ENCODE measurements at places on chromosomes 1 and 21.

GRCh38 chr1:16235944-16236510 is 956 bp downstream of the CPLANE2 start:
- DNase-seq, result no peak

- no peak for DNase-seq
Observed at GRCh38 chr1:15538771-15539170, 12.1 kb downstream of the DNAJC16 start.

- peak; percentile 3 for DNase-seq
Observed at GRCh38 chr1:16396591-16396990, 29.5 kb downstream of the SZRD1 start.

- DNase-seq, result no peak
Observed at GRCh38 chr1:98557895-98558294, 103.6 kb upstream of the SNX7 start.

DNA sequence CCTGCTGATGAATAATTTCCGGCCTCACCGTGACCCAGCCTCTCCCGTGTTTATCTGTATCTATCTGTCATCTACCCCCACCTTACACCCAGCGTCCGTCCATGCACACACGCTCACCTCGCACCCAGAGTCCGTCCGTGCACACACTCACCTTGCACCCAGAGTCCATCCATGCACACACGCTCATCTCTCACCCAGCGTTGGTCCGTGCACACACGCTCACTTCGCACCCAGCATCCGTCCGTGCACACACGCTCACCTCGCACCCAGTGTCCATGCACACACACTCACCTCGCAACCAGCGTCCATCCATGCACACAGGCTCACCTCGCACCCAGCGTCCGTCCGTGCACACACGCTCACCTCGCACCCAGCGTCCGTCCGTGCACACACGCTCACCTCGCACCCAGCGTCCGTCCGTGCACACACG is 25.0 kb upstream of the COL18A1 start:
- no peak for DNase-seq

DNA sequence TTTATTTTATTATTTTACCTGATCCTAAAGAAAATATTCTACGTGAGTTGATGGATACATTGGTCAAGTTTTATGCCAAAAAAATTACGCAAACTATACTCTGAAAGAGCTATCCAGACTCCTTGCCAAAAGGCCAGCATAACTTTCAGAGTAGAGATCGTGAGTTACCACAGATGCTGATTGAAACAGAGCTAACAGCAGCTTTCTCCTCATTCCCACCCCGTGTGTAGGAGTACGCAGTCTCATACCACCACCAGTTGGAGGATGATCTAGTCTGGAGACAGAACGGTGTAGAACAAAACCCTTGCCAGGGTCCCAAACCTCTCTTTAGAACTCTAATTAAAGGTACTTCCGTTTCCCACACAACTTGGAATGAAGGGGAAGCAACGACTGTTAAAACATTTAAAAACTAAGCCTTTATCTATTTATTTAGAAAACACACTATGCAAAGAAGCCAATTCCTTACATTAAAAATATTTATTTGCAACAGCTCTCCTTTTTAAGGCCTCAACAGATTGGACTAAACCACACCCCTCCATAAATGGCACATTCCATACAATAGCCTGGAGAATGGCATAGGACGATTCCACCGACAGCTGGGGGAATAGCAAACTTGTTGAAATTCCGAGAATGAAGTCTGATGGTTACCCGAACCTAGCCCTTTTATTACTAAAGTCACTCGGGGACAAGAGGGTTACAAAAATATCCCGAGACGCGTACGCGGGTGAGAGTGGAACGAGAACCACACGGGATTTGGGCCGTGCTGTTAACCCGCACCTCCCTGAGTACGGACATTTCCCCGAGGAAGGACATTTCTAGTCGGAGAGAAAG is 1.4 kb downstream of the NUCKS1 start:
- no peak for DNase-seq

DNA sequence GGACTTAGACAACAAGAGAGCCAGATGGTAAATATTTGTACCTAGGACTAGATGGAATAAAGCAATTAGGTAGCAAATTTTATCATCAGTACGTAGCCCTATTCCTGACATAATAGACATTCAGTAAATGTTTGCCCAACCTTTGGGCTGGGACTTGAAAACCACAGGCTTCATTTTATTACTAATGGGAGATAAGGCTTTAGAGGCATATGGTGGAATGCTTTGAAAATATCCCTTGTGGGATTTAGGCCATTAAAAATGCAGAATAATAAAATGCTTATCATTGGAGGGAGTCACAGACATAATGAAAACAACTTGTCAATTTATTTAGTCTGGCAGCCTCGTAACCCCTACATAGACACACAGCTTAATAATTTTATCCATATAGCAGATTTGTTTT is 296.1 kb upstream of the SPAG17 start:
- no peak for DNase-seq

DNA sequence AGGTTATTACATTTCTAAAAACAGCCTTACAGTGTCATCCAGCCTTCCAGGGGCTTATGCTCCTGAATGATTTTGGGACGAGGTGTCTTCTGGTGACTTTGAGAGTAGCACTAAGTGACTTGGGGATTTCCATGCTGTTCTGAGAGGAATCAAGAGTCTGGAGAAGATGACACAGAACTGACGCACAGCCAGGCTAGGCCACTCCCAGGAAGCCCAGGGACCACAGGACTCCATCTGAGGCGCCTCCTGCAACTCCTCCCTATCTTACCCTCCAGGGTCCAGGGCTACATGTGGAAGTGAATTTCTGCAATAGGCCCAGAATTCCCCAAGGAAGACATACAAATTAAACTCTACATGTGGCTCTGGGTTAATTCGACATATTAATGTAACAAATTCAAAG is 92.5 kb downstream of the SLC25A24 start:
- DNase-seq, result no peak

DNA sequence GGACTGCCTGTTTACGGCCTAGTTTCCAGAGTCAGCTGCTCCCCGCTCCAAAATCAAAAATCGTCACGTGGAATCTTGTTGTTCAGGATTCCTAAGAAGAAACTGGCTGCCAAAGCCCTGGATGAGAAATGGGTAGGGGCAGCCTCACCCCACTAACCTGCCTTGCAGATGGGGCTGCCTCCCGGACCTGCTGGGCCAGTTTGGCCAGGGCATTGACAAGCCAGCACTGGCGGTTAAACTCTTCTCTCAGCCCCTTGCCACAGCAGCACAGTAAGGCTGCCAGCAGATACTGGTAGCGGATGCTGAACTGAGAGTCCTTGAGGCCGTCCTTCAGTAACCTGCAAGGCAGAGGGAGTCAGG is 31.6 kb upstream of the PPP1R15B start:
- peak; percentile 21 for DNase-seq

DNA sequence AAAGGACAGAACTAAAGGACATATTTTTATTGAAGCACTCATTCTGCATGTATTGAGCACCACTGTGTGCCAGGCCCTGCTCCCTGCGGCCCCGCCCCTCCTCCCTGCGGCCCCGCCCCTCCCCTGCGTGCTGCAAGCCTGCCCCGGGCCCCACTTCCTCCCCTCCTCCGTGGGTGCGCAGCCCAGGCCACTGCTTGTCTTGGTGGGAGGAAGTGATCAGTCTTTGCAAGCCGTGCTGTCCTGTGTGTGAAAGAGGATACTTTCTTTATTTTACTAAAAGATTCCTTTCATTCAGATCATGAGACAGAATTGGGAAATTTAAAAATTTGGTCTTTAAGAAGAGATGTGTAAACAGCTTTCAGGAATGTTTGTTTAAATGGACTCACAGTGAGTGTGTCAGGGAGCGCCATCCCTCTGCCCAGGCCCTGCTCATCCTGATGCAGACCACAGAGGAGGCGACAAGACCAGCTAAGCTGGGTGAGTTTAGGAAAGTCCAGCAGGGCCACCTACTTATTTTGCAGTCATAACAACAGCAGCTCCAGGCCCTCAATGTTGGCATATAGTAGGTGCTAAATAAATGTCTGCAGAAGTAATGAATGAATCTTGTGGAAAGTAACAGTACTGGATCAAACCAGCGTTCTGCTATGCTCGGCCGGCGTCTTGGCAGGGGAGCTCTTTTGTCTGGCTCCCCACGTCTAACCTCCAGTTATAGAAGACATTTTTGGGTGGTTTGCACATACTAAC is 88.3 kb upstream of the SELENON start:
- DNase-seq, result no peak

GRCh38 chr1:186295980-186296379 is 79.1 kb downstream of the TPR start:
- DNase-seq, result no peak

GRCh38 chr21:41369105-41369919 is 7.5 kb downstream of the MX2 start:
- peak; percentile 39 for DNase-seq

DNA sequence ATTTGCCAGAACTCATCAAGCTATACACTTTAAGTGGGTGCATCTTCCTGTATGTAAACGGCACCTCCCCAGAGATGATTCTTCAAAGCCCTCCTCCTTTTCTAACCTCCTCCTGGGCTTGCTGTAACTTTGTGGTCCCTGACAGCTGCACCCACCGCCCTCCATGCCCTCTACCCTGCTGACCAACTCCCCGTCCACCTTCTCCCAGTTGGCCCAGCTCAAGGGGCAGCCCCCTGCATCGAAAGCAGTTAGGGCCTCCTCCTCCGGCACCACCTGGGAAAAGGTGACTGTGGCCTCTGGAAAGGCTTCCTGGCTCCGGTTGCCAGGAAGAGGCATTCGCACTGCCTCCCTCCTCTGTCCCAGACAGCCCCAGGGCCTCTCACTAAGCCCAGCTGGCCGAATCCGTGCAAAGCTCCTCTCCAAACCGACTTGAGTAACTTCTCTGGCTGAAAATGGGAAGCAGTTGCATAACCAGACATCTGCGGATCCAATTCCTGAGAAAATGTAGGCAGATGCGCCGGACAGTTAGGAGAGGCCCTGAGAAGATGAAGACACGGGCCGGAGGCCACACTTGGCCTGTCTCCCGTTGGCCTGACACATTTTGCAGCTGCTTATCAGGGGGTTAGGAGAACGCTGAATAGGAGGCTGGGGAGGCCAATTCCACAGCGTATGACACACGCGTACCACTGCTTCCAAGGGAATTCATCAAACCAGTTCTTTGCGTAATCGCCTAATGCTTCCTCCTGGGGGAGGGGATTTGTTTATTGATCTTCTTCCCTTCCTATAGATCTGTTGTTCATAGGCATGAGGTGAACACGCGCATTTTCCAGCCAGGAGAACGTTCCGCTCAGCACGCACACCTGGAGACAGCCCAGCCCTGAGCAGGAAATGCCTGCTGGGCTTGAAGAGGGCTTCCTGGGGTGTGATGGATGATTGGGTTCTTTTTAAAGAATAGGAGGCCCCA is 48.7 kb upstream of the COL6A2 start:
- DNase-seq, result no peak

- no peak for DNase-seq
Observed at GRCh38 chr1:1491601-1492000, 20.0 kb downstream of the ATAD3B start.

- DNase-seq, result peak; percentile 18
Observed at GRCh38 chr1:20100632-20101355, 18.5 kb downstream of the PLA2G2D start.

GRCh38 chr1:158951956-158952355 is 20.6 kb downstream of the PYHIN1 start:
- DNase-seq, result no peak

DNA sequence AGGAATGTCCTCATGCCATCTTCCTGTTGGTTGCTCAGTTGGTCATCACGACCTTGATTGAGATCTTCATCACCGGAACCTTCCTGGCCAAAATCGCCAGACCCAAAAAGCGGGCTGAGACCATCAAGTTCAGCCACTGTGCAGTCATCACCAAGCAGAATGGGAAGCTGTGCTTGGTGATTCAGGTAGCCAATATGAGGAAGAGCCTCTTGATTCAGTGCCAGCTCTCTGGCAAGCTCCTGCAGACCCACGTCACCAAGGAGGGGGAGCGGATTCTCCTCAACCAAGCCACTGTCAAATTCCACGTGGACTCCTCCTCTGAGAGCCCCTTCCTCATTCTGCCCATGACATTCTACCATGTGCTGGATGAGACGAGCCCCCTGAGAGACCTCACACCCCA is 42.9 kb downstream of the KCNJ15 start:
- DNase-seq, result no peak

DNA sequence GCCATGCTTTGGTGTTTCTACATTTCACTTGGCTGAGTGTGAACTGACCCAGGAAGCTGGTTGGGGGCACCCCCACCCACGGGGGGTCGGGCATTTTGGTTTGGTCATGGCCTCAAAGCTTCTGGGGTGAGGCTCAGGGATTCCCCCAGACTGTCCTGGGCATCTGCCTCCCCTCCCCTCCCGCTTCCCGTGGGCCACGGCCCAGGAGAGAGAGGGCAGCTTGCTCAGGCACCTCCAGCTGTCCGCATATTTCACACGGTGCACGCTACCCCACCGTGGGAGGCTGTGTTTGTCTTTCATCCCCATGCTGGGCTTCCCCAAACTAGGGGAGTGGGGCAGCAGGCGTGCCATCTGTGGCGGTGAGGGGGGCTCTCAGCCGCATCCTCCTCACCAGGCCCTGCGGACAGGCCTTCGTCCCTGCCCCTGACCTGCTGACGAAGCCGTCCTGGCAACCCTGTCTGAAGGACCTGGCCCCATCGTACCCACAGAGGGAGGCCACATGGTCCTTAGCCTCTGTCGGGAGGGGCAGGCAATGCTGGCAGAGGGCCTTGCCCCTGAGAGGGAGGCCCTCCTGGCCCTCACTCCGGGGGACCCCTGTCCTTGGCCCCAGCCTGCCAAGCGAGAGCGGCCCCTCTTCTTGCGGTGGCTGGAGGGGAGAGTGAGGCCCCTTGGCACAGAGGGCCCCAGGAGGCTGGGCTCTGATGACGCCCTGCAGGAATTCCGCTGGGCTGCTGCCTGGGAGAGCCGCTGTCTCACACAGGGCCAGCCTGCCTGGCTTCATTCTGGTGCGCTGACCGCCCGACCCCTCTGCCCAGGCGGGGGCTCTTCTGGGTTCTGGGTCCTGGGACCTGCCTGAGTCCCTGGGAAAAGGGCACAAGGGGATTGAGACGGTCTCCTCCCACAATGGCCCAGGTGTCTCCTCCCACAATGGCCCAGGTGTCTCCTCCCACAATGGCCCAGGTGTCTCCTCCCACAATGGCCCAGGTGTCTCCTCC is 22.1 kb downstream of the TP73 start:
- DNase-seq, result peak; percentile 70

- DNase-seq, result no peak
Observed at GRCh38 chr1:209723756-209724693, 19.4 kb downstream of the HSD11B1 start.

DNA sequence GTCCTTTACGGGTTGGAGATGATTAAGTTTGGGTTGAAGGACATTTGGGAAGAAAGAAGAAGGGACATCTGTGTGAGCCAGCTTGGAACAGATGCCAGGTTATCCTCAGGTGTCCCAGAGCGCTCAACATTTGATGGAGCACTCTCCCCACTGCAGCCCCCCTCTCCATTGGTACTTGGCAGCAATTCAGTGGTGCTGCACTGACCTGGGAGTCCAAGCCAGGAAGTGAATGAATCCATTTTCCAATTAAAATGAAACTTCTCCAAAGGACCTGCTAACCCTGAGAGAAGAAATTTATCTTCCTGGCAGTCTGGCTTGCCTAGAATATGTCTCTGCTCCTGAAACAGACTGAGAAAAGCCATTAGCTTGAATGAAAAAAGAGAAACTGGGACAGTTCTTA is 67.1 kb downstream of the FGGY start:
- peak; percentile 7 for DNase-seq
